ENCODE measurements at places on chromosomes 16 and 17.

DNA sequence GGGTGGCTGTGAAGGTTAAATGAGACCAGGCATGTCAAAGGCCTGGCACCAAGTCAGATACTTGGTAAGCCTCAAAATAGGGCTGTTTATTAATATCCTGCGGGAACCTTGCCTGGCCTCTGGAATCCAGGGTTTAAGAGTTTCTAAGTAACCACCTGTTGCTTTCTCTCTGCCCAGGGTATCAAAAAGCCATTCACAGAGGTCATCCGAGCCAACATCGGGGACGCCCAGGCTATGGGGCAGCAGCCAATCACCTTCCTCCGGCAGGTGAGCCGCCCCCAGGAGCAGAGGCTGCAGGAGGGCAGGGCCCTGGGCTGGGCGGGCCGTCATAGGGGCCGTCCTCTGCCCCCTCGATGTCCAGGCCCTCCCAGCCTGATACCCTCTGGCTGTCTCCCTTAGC lies 13.3 kb downstream of the GPT2 start:
- no peak for ATAC-seq

- ATAC-seq = no peak
These were observed 4.7 kb downstream of the TPPP3 start for GRCh38 chr16:67388591-67388990.

GRCh38 chr17:72136692-72137091 lies 15.9 kb downstream of the SOX9 start:
- ATAC-seq = no peak

- ATAC-seq = no peak
These were observed 416.0 kb downstream of the WWOX start for GRCh38 chr16:78515421-78515820.

DNA sequence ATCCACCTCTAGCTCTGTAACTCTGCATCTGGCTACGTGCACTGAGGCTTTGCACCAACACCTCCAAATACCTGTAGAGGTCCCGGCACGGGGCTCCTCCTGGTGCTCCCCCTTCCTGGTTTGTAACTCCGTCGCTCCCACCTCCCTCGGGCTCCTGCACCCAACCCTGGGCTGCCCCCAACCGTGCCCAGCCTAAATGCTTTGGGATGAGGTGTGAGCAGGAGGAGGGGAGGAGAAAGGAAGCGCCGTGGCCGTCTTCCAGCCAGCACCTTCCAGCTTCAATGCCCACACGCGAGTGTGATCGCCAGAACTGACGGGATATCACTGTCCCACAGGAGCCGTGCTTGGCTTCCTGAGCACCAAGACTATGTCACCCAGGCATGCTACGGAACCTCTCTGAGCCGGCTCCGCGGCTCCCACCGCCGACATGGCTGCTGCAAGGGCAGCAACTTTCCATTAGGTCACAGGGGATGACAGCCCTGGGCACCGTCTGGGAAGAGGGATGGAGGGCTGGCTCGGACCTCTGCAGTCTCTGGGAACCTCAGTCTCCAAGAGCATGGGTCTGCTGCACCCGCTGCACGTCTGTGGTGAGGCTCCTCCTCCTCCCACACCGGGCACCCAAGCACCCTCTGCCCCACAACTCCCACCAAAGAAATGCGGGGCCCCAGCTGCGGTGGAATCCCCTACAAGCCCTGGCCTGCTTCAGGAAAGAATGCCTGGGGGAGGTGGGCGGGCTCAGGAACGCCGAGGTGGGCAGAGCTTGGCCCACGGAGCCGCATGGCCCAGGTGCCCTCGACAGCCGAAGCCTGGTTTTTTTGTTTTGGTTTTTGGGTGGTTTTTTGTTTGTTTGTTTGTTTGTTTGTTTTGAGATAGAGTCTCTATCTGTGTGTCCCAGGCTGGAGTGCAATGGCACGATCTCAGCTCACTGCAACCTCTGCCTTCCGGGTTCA lies 6.4 kb upstream of the SLC38A10 start:
- ATAC-seq = peak; percentile 2

- no peak for ATAC-seq
These were observed 18.0 kb upstream of the TRIM37 start for GRCh38 chr17:59124665-59125064.

GRCh38 chr17:33396818-33397217 lies 103.7 kb upstream of the ASIC2 start:
- ATAC-seq = no peak

DNA sequence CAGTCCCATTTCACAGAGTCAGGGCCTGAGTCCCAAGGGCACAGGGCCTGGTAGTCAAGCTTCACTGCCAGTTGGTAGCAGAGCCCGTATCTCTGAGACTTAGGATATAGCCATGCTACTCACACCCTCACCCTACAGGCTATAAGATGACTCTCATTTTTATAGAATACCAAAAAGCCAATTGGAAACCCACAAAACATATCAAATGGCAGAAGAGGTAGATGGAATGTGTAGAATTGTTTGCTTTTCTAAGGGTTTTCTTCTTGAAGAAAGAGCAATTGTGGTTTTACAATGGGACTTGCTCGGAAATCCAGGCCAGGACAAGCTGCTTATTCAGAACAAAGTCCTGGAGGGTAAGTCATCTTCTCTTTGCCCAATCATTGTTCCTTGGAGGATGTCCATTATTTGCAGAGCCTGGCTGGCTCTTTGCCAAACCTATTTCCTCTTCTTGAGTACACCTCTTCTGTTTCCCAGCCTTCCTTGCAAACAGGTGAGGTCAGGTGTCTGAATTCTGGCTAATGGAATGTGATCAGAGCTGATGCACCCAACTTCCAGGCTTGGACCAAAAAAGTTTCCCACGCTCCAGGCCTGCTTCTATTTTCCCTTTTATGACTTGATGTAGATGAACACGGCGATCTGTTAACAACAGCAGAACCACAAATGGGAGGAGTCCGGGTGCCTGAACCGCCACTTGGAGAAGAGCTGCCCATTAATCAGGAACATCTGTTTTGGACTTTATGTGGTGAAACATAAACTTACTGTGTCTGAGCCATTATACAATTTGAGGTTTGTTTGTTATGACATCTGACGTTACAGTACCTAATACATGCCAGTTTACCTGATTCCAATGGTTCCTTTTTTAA lies 16.9 kb upstream of the CCL22 start:
- ATAC-seq = peak; percentile 86

DNA sequence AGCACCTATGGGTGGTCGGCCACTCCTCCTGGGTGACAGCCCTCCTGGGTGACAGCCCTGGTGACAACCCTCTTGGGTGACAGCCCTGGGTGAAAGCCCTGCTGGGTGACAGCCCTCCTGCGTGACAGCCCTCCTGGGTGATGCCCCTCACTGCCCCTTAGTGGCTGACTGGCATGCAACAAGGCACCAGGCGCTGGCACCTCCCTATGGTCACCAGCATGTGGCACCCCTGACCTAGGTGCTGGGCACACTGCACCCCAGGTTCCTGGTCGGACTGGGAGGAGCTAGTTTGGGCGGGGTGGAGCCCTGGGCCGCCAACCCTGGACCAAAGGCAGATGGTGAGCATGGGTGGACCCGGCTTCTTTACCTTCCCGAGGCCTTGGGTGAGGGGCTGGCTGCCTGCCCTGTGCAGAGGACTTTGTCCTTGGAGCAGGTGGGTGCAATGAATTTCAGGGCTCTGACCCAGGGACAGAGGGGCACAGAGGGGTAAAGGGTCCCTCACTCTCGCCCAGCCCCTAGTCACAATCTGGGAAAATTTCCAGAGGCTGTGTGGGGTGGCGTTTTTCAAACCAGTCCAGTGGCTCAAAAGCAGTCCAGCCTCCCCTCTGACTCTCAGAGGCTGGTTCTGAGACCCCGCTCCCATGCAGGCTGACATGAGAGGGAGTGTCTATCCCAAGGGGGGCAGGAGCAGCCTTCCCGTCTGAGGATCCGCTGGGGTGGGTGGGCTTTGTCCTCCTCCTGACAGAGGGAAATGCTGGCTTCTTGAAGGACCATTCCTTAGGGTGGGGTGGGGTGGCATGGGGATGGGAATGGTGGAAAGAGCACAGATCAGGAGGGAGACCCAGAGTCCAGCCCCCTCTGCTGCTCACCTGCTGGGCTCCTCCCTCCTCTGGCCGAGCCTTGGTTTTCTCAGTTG lies 25.9 kb upstream of the TNFRSF13B start:
- ATAC-seq = no peak

- no peak for ATAC-seq
These were observed 1.2 kb upstream of the MIF4GD start for GRCh38 chr17:75271955-75272847.

DNA sequence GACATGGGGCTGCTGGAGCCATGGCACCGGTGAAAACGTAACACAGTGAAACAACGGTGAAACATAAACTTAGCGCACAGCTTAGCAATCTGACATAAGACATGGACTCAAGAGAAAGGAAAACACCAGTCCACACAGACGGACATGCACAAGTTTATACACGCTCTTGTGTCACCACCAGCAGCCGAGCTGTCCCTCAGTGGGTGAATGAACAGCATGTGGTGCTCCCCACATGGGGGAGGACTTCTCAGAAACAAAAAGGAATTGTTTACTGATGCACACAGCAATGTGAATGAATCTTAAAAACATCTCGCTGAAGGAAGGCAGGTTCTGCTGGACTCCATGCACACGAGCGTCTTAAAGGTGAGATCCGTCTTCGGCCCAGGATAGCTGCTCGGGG lies 34.2 kb downstream of the KLHDC4 start:
- ATAC-seq = no peak

GRCh38 chr17:57914273-57915142 lies 40.7 kb downstream of the CUEDC1 start:
- ATAC-seq = peak; percentile 53

GRCh38 chr16:10225653-10226052 lies 43.4 kb upstream of the GRIN2A start:
- ATAC-seq = no peak

GRCh38 chr17:6597727-6598126 lies 41.4 kb upstream of the PITPNM3 start:
- ATAC-seq = no peak

GRCh38 chr16:13708347-13709120 lies 211.4 kb upstream of the ERCC4 start:
- ATAC-seq = no peak

DNA sequence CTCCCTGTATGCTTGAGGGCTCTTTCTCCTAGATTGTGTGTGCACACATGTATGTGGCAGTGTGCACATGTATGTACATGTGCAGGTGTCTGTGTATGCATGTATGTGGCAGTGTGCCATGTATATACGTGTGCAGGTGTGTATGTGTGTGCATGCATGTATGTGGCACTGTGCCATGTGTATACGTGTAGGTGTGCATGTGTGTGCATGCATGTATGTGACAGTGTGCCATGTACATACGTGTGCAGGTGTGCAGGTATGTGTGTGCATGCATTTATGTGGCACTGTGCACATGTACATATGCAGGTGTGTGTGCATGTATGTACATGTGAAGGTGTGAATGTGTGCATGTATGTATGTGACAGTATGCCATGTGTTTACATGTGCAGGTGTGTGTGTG lies 43.9 kb upstream of the BHLHA9 start:
- no peak for ATAC-seq

DNA sequence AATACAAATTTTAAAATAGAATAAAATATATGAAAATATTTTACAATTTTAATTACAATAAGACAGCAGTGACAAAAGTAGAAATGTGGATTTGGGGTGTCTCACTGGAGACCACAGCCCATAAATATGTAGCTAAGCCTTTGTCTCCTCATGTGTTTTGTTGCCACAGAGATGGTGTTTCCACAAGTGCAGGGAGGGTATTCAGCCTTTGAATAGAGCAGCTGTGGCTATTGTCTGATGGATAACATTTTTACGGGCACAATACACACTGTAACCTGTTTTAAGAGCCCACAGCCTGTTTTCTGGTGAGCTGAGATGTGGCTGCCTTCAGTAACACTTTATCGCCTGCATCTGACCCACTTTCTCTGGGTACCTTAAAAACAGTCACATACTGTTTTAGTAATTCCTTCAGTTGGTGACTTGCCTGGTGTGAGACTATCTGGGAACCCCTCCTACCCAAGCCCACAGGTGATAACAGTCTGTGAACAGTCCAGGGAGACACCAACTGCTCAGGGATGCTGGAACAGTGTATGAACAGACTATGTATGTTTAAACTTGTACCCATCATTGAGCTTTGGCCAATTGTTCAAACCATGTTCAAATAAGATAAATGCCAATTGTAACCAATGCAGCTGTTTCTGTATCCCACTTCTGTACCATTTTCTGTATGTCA lies 7.8 kb upstream of the AHSP start:
- ATAC-seq = no peak

DNA sequence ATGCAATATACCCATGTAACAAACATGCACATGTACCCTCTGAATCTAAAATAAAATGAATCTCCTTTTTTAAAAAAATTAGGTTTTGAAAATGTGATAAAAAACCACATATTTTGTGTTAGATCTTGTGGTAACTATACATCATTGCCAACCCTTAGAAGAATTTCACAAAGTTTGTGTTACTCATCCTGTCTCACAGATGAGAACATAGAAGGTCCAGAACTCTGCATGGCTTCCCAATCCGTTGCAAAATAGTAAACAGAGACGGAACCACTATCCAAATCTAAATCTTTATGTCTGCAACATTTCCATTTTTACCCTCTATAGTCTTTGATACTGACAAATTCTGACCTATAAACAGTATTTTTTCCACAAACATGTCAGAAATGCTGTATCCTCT lies 759.9 kb downstream of the KCNJ2 start:
- no peak for ATAC-seq

DNA sequence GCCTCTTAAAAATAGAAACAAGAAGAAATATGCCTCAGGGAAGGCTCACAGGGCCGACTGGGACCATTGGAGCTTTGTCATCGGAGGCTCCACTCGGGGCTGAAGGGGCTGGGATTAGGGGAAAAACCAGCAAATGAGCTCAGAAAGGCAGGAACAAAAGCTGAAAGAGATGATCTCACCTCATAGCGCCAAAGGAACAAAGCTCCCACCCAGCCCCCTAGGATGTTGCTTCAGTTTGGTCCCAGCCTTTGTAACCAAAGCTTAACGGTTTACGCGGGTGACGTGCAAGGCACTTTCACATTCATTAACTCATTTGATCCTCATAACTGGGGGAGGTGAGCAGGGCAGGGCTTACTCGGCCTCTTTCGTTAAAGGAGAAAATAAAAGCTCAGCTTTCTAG lies 168.5 kb upstream of the DYNLRB2 start:
- ATAC-seq = no peak

- ATAC-seq = peak; percentile 46
These were observed 36.2 kb downstream of the RGS9 start for GRCh38 chr17:65173284-65173793.

GRCh38 chr17:74024871-74025531 lies 178.5 kb upstream of the RPL38 start:
- no peak for ATAC-seq

- ATAC-seq = no peak
These were observed 92.2 kb upstream of the CACNG3 start for GRCh38 chr16:24163935-24164334.
